ENCODE measurements at places on chromosomes 6 and 20.

GRCh38 chr6:21899708-21900107, 306.2 kb downstream of the SOX4 start:
- ATAC-seq = no peak

- ATAC-seq = no peak
These were observed 15.4 kb downstream of the FKBP1A start for GRCh38 chr20:1377341-1377871.

- ATAC-seq = peak; percentile 30
These were observed 11.0 kb downstream of the PTCHD4 start for GRCh38 chr6:48099713-48100587.

GRCh38 chr6:151585741-151586140, 91.9 kb downstream of the CCDC170 start:
- ATAC-seq = no peak

DNA sequence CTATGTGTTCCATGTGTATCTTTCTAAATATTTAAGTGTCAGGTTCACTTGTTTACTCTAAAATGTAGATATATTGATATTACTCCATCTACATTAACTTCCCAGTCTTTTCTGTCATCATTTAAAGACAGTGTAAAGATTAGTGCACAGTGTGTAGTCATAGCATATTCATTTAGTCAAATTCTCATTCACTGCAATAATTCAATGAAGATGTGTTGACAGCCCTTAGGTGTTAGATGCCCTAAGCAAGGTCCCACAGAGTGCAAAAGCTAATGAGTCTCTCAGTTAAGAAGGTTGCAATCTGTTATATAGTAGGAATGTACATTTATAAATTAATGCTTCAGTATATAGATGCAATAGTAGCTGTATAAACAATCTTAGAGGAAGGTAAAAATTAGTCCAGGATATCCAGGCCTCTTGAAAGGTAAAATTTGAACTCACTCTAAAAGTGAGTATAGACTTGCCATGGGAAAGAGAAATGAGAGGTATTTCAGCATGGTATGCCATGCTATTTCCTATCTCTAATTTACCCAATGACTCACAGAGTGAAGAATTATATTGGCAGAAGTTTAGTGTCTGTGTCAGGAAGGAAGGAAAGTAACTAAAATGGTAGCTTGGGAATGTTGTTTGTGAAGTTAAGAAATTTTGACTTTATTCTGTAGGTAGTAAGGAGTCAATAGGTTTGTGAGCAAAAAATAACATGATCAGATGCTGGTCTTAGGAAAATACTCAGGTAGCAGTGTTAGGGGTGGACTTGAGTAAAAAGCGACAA, 969.9 kb upstream of the CITED2 start:
- peak; percentile 92 for ATAC-seq

Measured in SK-N-SH treated with all-trans-retinoic acid at 6 μM for 48 hours (cell line).